Lung (tissue), 17 donors: ENCODE measurements at places on chromosomes 11 and 22. TPM values are rescaled to one million over a fixed set of nuclear protein-coding genes. Genes with fewer than 3 reads are reported as not detected.

- no peak for DNase-seq
Observed at GRCh38 chr22:17797721-17798559, 23.7 kb upstream of the BID start.

- no peak for DNase-seq
Observed at GRCh38 chr11:35183326-35183925, 44.5 kb downstream of the CD44 start.

GRCh38 chr22:21703684-21704316, 31.8 kb downstream of the YPEL1 start:
- no peak for DNase-seq

DNA sequence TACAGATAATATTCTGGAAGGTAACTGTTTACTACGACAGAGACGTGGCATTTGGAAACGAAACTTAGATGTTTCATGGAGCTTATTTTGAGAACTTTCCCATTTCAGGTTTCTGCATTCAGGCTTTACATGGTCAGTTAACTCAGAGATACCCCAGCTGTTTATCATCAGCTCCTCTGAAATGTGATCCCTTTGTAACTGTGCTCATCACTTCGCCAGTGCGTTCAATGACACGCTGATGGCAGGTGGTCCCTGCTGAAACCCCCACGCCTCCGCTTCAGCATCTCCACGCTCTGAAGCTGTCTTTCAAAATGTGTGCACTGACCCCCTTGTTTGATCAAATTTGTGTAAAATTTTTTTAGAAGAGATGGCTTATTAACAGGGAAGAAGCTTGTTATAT, 30.5 kb downstream of the ALG12 start:
- no peak for DNase-seq

DNA sequence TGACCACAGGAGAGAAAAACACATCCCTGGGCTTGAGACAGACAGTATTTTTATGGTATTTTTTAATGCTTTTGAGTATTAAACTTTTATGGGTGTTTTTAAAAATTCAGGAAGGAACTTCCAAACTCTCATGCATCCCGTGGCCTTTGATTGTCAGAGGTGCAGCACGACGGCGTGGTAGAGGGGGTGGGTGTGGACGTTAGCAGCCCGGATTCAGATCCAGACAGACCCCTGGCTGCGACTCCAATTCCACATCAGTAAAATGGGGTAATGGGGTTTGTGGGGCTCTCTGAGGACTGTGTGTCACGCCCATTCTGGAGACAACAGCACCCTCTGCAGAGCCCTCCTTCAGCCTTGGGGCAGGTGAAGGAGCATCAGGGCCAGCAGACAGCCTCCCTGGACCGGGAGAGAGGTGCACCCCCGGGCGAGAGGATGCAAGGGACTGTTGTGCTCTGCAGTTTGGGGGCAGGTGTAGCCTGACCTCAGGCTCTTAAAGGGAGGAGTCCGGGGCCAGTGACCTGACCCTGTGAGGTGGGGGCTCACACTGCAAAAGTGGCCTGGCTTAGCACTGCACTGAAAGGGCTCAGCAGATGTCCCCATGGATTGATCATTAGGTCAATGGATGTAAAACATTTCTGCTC, 1024.3 kb downstream of the TBC1D22A start:
- DNase-seq: no peak

- no peak for DNase-seq
Observed at GRCh38 chr11:122126024-122126688, 10.1 kb upstream of the BLID start.

- DNase-seq: no peak
Observed at GRCh38 chr11:75248924-75249256, 8.3 kb downstream of the TPBGL start.

DNA sequence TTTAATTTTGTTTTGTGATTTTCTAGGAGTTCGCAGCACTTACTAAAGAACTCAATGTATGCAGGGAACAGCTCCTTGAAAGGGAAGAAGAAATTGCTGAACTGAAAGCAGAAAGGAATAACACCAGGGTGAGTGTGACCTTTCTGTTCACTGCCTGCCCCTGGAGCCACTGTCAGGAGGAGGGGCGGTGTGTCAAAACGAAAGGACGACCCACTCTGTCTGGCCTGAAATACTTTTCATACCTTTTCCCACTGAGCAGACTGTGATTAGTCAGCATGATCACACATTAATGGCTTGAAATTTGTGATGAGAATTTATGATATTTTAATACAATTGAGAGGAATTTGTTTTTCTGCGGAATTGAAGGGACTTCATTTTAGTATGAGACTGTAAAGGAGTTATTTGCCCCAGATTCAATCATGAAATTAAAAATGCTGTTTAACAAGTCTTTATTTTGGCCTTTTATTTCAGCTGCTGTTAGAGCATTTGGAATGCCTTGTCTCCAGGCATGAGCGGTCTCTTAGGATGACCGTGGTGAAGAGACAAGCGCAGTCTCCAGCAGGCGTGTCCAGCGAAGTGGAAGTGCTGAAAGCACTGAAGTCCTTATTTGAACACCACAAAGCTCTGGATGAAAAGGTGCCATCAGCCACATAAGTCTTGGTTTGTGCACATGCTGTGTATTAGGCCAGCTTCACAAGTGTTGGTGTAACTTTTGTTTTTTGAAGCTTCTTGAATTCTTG, 54.1 kb downstream of the PPFIA1 start:
- DNase-seq: no peak

DNA sequence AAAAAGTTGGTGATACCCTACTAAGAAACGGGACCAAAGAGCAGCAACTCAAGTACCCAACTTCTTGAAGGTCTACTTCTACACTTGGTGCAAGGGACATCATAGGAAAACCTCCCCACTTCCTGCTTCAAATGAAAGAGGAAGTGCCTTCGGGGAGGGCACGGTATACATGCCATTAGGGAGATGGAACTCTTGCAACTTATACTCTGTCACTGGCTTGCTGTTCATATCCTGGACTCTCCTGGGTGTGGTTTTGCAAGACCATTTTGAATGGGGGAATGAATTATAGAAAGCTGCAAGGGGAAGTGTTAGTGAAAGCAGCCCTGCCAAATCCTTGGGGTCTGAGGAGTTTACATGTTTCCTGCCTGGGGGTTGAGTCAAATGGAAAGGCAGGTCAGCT, 41.9 kb downstream of the CSNK2A3 start:
- no peak for DNase-seq

- DNase-seq: no peak
Observed at GRCh38 chr22:49455595-49455994, 372.1 kb downstream of the BRD1 start.

- DNase-seq: peak; percentile 55
Observed at GRCh38 chr11:31301549-31302510, 67.7 kb downstream of the DCDC1 start.

DNA sequence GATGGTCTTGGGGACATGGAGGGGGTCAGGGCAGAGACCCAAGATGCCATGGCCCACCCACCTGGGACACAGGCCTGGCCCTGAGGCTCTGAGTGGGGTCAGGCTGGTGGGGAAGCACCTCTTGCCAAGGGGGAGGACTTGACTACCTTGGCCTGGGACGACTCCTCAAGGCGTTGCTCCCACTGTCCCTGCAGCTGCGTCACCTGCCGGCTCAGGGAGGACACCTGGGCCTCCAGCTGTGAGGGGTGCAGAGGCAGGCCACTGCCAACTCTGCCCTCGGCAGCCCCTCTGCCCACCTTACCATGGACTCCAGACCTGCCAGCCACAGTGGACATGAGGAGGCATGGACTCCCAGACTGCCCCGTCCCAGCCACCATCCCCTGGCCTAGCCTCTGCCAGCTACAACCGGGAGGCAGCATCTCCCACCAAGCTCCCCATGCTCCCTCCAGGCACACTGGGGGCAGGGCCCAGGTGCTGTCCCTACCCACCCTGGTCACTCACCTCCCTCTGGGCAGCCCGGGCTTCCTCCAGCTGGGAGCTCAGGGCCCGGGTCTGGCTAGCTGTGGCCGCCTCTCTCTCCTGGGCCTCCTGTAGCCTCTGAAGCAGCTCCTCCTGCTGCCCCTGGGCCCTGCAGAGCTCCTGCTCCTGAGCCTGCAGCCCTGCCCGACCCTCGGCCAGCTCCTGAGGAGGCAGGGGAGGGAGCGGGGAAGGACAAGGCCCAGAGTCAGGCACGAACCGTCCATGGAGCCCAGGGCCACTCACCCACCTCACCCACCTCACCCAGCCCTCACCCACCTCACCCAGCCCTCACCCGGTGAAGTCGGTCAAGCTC, 8.6 kb downstream of the CDC42BPG start:
- no peak for DNase-seq

The CHADL gene
- 3.8 TPM for total RNA-seq

The OR5A1 gene
- not detected for total RNA-seq

The FGF4 gene
- total RNA-seq: not detected

The LDHAL6A gene
- not detected for total RNA-seq

The OR52H1 gene
- 2.8 TPM for total RNA-seq

The ALDH3B1 gene
- total RNA-seq: 45.6 TPM

The CHID1 gene
- 41.7 TPM for total RNA-seq
